ENCODE measurements at places on chromosomes 1 and 21. TPM values are rescaled to one million over a fixed set of nuclear protein-coding genes. Genes with fewer than 3 reads are reported as not detected.

The CD52 gene
- total RNA-seq: not detected

The UAP1 gene
- total RNA-seq: 90.7 TPM

The MROH7 gene
- 0.42 TPM for total RNA-seq

The CDC42 gene
- total RNA-seq: 161 TPM

The ANP32E gene
- 37.0 TPM for total RNA-seq

The OR2T29 gene
- not detected for total RNA-seq

The NMNAT2 gene
- total RNA-seq: 0.33 TPM

The KRTAP13-2 gene
- total RNA-seq: not detected

The GALE gene
- 131 TPM for total RNA-seq

The BGLAP gene
- not detected for total RNA-seq

The SPRR2F gene
- total RNA-seq: not detected

The CGN gene
- 1.7 TPM for total RNA-seq

The CELA3B gene
- total RNA-seq: not detected

The ZYG11A gene
- total RNA-seq: 0.67 TPM

The TMOD4 gene
- not detected for total RNA-seq

The ACTN2 gene
- 0.17 TPM for total RNA-seq

The CELA2A gene
- not detected for total RNA-seq
